Adrenal gland (tissue), 19 donors: ENCODE measurements at places on chromosomes 16 and 17. TPM values are rescaled to one million over a fixed set of nuclear protein-coding genes. Genes with fewer than 3 reads are reported as not detected.

TNP2 gene
- not detected for total RNA-seq

GRCh38 chr16:2953706-2954627 is 10.1 kb upstream of the KREMEN2 start:
- H3K27ac ChIP-seq, result no peak overlapping the region
- DNase-seq, result no peak
- H3K4me3 ChIP-seq, result no peak overlapping the region
- no peaks in the 10 kb centered on the region for H3K36me3 ChIP-seq
- no peaks in the 10 kb centered on the region for H3K27me3 ChIP-seq

DNA sequence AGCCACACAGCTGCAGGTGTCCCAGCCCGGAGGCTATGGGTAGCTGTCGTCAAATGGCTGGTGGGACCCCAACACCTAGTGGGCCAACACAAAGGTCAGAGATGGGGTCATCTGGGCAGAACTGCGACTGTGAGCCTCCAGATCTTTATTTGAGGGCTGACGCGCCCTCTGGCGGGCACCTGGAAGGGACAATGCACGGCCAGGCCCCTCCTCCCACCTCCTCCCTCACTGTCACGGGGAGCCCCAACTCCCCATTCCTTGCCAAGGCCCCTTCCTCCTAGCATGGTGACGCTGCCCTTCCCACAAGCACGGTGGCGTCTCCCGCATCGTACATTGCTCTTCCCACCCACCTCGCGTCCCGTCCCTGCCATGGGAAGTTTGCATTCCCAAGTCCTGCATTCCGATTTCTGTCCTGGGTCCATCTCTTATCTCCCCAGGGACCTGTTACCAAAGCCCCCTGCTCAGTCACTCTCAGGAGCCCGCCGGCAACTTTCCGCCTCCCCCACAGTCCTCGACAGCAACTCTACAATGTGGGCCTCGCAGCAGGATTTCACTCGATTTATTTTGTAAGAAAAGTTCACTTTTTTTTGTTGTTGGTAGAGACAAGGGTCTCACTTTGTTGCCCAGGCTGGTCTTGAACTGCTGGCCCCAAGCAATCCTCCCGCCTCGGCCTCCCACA is 1.0 kb downstream of the TLE7 start:
- H3K4me3 ChIP-seq, result no peak overlapping the region
- H3K4me1 ChIP-seq, result no peaks in the 10 kb centered on the region
- no peak overlapping the region for H3K27ac ChIP-seq
- no peaks in the 10 kb centered on the region for H3K27me3 ChIP-seq
- H3K36me3 ChIP-seq, result no peaks in the 10 kb centered on the region
- no peak for DNase-seq

- no peaks in the 10 kb centered on the region for H3K27me3 ChIP-seq
- no peaks in the 10 kb centered on the region for H3K36me3 ChIP-seq
- H3K27ac ChIP-seq, result no peak overlapping the region
- H3K4me1 ChIP-seq, result peaks cover 9% of the 10 kb centered on the region
These were observed 21.1 kb downstream of the CPSF4L start for GRCh38 chr17:73240561-73240960.

DNA sequence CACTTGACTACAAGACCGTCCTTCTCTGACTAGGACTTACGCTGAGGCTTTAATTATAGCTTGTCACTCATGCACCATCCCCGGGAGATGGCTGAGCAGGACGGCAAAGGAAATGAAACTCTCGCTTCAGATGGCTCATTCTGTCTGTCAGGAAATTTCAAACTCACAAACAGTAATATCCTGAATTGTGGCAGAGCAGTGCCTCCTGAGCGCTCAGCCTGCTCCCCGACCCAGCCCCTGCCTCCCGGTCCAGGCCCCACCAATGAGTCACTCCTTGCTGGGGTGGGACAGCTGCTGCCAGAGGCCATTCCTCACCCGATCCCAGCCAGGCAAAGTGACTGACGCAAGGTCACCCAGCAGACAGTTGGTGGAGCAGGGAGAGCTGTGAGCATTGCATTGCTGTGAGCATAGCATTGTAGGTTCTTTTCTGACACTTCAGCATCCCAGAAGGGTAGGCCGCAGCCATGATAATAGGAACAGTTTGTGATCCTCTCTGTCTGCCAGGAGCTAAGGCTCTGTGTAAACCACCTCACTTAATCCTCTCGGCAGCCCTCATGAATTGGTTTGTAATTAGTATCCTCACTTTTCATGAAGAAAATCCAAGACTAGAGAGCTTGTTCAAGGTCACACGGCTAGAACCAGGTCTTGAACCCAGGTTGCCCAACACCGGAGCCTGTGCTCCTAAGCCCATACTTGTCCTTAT is 20.9 kb downstream of the CCDC182 start:
- no peak overlapping the region for H3K27ac ChIP-seq
- no peaks in the 10 kb centered on the region for H3K27me3 ChIP-seq
- peaks cover 12% of the 10 kb centered on the region for H3K4me1 ChIP-seq
- H3K4me3 ChIP-seq, result no peak overlapping the region
- no peaks in the 10 kb centered on the region for H3K36me3 ChIP-seq

DNA sequence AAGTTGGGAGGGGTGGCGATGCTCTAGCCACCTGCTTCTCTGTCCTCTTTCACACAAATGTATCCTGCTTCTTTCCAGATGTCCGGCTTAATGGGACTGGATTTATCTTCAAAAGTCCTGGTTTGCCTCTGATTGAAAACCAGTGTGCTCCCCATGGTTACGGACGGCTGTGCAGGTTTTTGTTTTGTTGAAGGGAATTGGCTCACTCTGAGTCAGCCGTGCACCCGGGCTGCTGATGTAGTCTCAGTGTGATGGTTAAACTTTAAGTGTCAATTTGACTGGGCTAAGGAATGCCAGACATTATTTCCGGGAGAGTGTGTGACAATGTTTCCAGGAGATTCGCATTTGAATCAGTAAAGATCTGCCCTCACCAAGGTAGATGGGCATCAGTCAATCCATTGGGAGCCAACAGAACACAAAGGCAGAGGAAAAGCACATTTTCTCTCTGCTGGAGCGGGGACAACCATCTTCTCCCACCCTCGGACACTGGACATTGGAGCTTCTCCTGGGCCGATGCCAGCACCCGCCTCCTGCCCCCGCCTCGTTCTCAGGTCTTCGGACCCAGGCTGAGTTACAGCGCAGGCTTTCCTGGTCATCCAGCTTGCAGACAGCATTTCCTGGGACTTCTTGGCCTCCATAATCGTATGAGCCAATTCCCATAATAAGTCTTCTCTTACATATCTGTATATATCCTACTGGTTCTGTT is 126.9 kb upstream of the TNRC6C start:
- no peak overlapping the region for H3K4me3 ChIP-seq
- H3K27me3 ChIP-seq, result no peaks in the 10 kb centered on the region
- H3K4me1 ChIP-seq, result peaks cover 22% of the 10 kb centered on the region
- no peak overlapping the region for H3K27ac ChIP-seq

- H3K36me3 ChIP-seq, result peaks cover 33% of the 10 kb centered on the region
- H3K4me3 ChIP-seq, result no peak overlapping the region
- H3K27me3 ChIP-seq, result no peaks in the 10 kb centered on the region
These were observed 5.0 kb downstream of the NFE2L1 start for GRCh38 chr17:48052956-48053757.

- peak overlapping the region; percentile 99 for H3K4me3 ChIP-seq
- H3K27ac ChIP-seq, result no peak overlapping the region
- peaks cover 14% of the 10 kb centered on the region for H3K4me1 ChIP-seq
- H3K27me3 ChIP-seq, result no peaks in the 10 kb centered on the region
- DNase-seq, result no peak
- no peaks in the 10 kb centered on the region for H3K36me3 ChIP-seq
These were observed 970 bp upstream of the DYNC1LI2 start for GRCh38 chr16:66752379-66752778.

DNA sequence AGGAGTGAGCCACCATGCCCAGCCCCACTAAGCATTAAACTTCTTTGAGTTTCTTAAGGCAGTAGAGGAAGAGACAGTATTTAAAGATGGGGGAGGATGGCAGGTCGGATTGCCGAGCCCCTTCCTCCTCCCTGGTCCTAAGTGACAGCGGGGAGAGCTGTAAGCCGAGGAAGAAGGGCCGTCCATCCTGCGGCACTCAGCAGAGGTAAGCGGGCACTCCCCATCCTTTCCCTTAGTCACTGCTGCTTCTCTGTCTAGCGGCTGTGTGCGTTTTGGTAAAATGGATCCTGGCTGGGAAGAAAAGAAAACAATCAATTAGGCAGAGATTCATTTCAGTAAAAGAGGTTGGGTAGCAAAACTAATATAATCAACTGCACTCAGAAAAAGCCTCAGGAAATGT is 13.9 kb downstream of the DNAAF1 start:
- H3K27ac ChIP-seq, result no peak overlapping the region
- H3K4me1 ChIP-seq, result no peaks in the 10 kb centered on the region
- DNase-seq, result no peak
- H3K36me3 ChIP-seq, result no peaks in the 10 kb centered on the region

DNA sequence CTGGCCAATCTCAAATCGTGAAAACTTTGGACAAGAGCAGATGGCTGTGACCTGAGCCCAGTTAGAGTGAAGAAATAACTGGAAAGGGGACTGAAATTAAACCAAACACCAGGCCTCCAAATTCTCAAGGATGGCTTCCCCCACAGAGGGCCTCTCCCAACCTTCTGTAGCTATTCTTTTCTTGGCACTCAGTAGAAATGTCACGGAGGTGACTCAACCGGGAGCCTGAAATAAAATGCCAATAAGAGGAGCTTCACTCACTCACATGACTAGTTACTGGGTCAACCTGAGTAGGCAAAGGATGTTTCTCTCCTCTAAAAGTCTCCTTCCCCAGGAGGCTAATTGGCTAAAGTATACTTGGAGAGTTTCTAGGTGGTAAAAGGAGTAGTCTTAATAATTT is 230.7 kb downstream of the MAF start:
- H3K27me3 ChIP-seq, result no peaks in the 10 kb centered on the region
- no peak overlapping the region for H3K27ac ChIP-seq
- H3K4me3 ChIP-seq, result no peak overlapping the region
- H3K36me3 ChIP-seq, result no peaks in the 10 kb centered on the region
- no peak for DNase-seq

GRCh38 chr17:81003711-81004475 is 12.3 kb downstream of the CHMP6 start:
- H3K27me3 ChIP-seq, result peaks cover 14% of the 10 kb centered on the region
- H3K4me3 ChIP-seq, result no peak overlapping the region
- DNase-seq, result no peak
- no peak overlapping the region for H3K27ac ChIP-seq
- peaks cover 12% of the 10 kb centered on the region for H3K36me3 ChIP-seq

GRCh38 chr17:47699536-47699840 is 5.5 kb downstream of the TBKBP1 start:
- peaks cover 10% of the 10 kb centered on the region for H3K36me3 ChIP-seq
- no peak overlapping the region for H3K27ac ChIP-seq
- DNase-seq, result no peak
- H3K27me3 ChIP-seq, result no peaks in the 10 kb centered on the region
- no peaks in the 10 kb centered on the region for H3K4me1 ChIP-seq
- no peak overlapping the region for H3K4me3 ChIP-seq

CASKIN2 gene
- 66.9 TPM for total RNA-seq

DNA sequence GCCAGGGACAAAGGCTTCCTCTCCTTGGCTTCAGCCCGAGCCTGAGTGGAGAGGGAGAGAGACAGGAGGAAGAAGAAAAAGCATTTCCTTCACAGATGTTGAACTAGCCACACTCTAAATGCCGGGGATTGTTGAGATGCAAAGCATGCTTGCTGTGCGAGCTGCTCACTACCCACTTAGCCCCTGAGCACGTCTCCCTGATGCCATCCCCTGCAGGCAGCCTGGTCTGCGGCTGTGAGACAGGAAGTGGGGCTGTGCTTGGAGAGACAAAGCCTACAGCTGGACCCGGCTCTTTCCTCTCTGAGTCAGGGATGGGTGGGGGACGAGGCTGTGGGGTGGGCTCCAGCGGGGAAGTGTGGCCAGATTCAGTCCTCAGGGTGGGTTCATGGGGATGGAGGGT is 13.7 kb downstream of the WNT9B start:
- H3K27me3 ChIP-seq, result peaks cover 3% of the 10 kb centered on the region
- no peaks in the 10 kb centered on the region for H3K36me3 ChIP-seq
- H3K27ac ChIP-seq, result no peak overlapping the region

GRCh38 chr17:40190197-40191021 is 13.1 kb downstream of the RAPGEFL1 start:
- no peaks in the 10 kb centered on the region for H3K27me3 ChIP-seq
- peaks cover 13% of the 10 kb centered on the region for H3K4me1 ChIP-seq
- DNase-seq, result no peak

DOC2B gene
- total RNA-seq, result 2.6 TPM

GRCh38 chr17:82985973-82986372 is 93.4 kb upstream of the METRNL start:
- H3K4me1 ChIP-seq, result no peaks in the 10 kb centered on the region
- H3K4me3 ChIP-seq, result no peak overlapping the region
- no peaks in the 10 kb centered on the region for H3K36me3 ChIP-seq
- H3K27me3 ChIP-seq, result no peaks in the 10 kb centered on the region
- H3K27ac ChIP-seq, result no peak overlapping the region
- DNase-seq, result no peak

DNA sequence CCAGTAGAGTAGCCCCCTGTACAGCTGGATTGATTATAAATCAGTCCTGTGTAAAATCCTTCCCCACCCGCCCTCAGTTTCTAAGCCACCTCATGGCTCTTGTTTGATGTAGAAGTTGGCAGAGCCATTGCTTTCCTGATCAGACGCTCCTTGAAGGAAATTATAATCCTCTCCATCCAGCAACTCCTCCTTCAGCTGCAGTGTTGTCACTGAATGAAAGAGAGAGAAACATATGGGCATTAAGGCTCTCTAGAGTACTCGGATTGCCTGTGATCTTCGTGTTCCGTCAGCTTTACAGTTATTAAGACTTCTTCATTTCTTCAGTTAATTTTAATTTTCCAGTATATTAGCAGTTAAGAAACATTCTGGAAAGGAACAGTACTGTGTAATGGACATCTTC is 14.3 kb downstream of the NME2 start:
- DNase-seq, result no peak
- no peaks in the 10 kb centered on the region for H3K36me3 ChIP-seq
- H3K27me3 ChIP-seq, result no peaks in the 10 kb centered on the region
- H3K27ac ChIP-seq, result no peak overlapping the region

SAMD14 gene
- total RNA-seq, result 4.5 TPM

GRCh38 chr17:54948380-54948779 is 20.1 kb downstream of the COX11 start:
- H3K27ac ChIP-seq, result no peak overlapping the region
- DNase-seq, result no peak
- H3K36me3 ChIP-seq, result no peaks in the 10 kb centered on the region
